Right renal pelvis (tissue), 4 donors: ENCODE measurements at places on chromosomes 2 and 18. TPM values are rescaled to one million over a fixed set of nuclear protein-coding genes. Genes with fewer than 3 reads are reported as not detected.

The DNPEP gene
- 59.1 TPM for polyA plus RNA-seq

The SCYGR4 gene
- polyA plus RNA-seq: not detected

The ALPG gene
- not detected for polyA plus RNA-seq

- DNase-seq: no peak
Measured at GRCh38 chr2:23323198-23323916, 61.6 kb upstream of the KLHL29 start.

DNA sequence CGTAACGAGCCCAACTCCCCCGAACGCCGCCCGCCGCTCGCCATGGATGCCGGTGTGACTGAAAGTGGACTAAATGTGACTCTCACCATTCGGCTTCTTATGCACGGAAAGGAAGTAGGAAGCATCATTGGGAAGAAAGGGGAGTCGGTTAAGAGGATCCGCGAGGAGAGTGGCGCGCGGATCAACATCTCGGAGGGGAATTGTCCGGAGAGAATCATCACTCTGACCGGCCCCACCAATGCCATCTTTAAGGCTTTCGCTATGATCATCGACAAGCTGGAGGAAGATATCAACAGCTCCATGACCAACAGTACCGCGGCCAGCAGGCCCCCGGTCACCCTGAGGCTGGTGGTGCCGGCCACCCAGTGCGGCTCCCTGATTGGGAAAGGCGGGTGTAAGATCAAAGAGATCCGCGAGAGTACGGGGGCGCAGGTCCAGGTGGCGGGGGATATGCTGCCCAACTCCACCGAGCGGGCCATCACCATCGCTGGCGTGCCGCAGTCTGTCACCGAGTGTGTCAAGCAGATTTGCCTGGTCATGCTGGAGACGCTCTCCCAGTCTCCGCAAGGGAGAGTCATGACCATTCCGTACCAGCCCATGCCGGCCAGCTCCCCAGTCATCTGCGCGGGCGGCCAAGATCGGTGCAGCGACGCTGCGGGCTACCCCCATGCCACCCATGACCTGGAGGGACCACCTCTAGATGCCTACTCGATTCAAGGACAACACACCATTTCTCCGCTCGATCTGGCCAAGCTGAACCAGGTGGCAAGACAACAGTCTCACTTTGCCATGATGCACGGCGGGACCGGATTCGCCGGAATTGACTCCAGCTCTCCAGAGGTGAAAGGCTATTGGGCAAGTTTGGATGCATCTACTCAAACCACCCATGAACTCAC lies 673 bp downstream of the PCBP1 start:
- no peak for DNase-seq

DNA sequence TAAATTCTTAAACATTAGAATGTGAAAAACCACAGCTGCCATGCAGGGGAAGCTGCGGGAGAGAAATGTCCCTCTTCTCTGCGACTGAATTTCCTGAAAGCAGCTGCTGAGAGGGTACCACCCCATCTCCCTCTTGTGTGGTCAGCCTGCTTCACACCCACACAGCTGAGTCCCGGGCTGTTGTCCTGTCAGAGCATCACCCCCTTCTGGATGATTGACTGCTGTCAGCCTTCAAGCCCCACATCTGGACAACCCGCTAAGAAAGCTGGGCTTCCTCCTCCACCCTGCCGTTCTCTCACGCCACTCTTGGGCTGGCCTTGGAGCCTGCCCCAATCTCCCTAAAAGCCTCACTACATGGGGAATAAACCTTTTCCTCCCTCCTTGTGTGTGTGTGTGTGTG lies 26.0 kb downstream of the SH3YL1 start:
- DNase-seq: no peak

DNA sequence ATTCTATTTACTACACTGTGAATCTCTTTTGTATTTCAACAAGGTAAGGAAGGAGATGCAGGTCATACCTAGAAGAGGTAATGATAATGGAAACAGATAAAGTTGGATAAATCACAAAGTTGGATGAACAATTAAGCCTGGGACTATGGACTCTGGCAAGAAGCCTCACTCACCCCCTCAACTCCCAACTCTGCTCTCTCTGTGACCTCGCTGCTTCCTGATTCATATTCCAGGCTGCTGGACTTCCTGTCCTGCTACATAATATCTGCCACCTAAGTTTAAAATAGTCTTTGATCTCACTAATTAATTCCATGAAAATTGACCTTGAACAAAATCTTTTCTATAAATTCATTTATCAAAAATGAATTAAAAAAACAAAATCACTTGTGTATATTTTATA lies 215.3 kb downstream of the CALCRL start:
- no peak for DNase-seq

- DNase-seq: no peak
Measured at GRCh38 chr2:121179467-121179866, 105.5 kb downstream of the TFCP2L1 start.

GRCh38 chr18:28767201-28767600 lies 590.3 kb upstream of the CDH2 start:
- no peak for DNase-seq

GRCh38 chr2:222572751-222573174 lies 83.1 kb downstream of the FARSB start:
- no peak for DNase-seq
